IMR-90 (cell line): ENCODE measurements at places on chromosomes 3 and 15. TPM values are rescaled to one million over a fixed set of nuclear protein-coding genes. Genes with fewer than 3 reads are reported as not detected.

CASR gene
- not detected in 2 replicates for total RNA-seq

CNTN3 gene
- total RNA-seq, result 3.3 and 3.6 TPM in 2 replicates

DNA sequence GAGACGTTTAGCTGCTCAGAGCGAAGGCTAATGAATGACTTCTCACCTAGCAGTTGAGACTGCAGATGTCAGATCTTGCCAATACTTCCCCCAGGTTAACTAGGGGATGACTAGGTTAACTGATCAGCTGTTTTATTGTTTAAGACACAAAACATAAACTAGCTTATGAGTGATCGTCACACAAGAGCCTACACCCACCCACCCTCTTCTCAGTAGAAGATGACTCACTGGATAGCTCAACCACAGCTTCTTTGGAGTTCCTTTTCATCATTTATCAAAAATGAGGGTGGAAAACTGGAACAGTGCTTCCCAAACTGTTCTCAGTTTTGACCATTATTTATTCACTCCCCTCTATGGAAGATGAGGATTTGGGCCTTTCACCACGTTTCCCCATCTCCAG lies 25.2 kb downstream of the GASK1A start:
- no peak overlapping the region for H3K4me3 ChIP-seq
- peaks cover 6% of the 10 kb centered on the region; the same call in 1 of the 2 replicates for H3K4me1 ChIP-seq
- peak; percentile 54 for DNase-seq
- H3K36me3 ChIP-seq, result no peaks in the 10 kb centered on the region
- no peak overlapping the region for H3K27ac ChIP-seq

UBA7 gene
- 15.3 and 18.6 TPM in 2 replicates for total RNA-seq

PLA2G4F gene
- total RNA-seq, result not detected in 2 replicates

TSPAN3 gene
- total RNA-seq, result 255 and 295 TPM in 2 replicates

DNA sequence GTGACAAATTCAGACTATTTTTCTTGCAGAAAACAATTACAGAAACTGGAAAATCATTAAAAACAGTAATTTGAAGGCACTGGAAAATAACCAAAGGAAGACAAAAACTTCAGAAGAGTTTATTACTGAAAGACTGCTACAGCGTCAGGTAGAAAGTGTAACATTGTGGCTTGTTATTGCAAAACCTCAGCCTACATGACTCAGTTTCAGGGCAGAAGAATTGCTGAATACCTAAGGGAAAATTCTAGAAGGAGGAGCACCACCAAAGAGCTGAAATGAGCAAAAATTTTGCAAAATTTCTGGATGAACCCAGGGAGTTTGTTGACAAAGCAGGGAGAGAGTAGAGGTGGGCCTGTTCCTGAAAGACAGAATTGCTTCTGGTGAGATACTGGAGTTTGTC lies 219.6 kb downstream of the C3orf38 start:
- H3K27ac ChIP-seq, result no peak overlapping the region
- H3K27me3 ChIP-seq, result no peaks in the 10 kb centered on the region
- no peak for DNase-seq
- H3K4me3 ChIP-seq, result no peak overlapping the region
- H3K4me1 ChIP-seq, result no peaks in the 10 kb centered on the region

ANP32A gene
- 50.0 and 72.8 TPM in 2 replicates for total RNA-seq

DNA sequence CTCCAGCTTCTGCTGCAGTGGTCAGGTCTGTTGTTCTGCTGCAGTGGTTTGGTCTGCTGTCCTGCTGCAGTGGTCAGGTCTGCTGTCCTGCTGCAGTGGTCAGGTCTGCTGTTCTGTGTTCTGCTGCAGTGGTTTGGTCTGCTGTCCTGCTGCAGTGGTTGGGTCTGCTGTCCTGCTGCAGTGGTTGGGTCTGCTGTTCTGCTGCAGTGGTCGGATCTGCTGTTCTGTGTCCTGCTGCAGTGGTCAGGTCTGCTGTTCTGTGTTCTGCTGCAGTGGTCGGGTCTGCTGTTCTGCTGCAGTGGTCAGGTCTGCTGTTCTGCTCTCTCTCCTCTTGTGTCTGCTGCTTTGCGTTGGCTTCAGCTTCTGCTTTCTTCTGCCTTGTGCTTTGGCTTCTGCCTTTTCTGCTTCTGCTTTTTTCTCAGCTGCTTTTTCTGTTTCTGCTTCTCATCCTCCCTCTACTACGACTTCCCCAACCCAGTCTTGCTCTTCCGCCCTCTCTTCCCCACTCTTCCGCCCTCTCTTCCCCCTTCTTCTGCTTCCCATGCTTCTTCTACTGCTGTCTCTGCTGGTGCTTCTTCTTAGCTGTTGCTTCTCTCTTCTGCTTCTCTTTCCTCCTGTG lies 50.7 kb downstream of the FAM43A start:
- H3K4me1 ChIP-seq, result peaks cover 2% of the 10 kb centered on the region; the same call in 1 of the 2 replicates
- no peaks in the 10 kb centered on the region for H3K36me3 ChIP-seq
- H3K27ac ChIP-seq, result no peak overlapping the region

DNA sequence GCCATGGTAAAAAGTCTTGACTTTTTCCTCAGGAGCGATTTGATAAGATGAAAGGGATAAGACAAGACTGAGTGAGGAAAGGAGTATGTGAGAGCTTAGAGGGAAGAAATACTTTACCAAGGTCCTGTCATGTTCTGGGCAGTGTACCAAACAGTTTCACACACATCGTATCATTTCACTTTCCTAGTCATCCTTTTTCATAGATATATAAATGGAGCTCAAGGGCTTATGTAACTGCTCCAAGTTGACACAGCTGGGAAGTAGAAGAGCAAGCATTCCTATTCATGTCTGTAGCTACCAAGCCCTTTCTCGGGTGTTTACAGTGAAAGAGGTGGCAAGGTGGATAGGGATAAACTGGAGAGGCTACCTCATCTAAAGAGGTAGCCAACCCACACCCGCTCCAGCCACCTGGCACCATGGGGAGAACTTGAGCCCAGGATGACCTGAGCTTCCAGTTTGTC lies 57.4 kb downstream of the MRPS25 start:
- H3K36me3 ChIP-seq, result peaks cover 5% of the 10 kb centered on the region
- H3K27me3 ChIP-seq, result no peaks in the 10 kb centered on the region
- H3K27ac ChIP-seq, result no peak overlapping the region
- peak; percentile 97 for DNase-seq

EID1 gene
- total RNA-seq, result 147 and 308 TPM in 2 replicates

GOLGA6L4 gene
- 0.54 and 0.83 TPM in 2 replicates for total RNA-seq

DNA sequence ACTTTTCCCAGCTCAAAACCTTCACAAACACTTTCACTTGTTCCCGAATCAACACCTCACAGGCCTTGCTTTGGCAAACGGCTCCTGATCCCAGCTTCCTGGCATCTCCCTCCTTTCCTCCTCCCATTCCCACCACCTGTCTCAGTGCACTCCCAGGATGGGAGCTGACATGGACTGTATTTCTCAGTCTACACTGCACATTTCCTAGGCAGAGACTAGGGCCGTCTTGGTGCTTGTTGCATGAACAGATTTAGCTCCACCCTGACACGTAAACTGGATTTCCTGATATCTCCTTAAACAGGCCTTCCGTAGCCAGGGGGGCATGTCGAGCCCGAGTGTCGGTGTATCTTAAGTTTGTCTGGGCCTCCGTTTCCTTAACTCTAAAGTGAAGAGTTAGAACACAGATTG lies 790 bp upstream of the WHAMM start:
- no peak overlapping the region for H3K27ac ChIP-seq
- DNase-seq, result no peak
- no peak overlapping the region for H3K4me3 ChIP-seq
- no peaks in the 10 kb centered on the region for H3K27me3 ChIP-seq

DNA sequence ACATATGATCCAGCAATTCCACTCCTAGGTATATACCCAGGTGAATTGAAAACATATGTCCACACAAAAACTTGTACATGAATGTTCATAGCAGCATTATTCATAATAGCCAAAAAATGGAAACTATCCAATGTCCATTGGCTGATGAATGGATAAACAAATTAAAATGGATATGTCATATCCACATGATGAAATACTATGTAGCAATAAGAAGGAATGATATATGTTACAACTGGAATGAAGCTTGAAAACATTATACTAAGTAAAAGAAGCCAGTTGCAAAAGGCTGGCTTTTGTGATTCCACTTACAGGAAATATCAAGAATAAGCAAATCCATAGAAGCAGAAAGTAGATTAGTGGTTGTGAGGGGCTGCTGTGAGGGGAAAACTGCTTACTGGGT lies 33.7 kb downstream of the BNC1 start:
- no peaks in the 10 kb centered on the region for H3K36me3 ChIP-seq
- no peak overlapping the region for H3K27ac ChIP-seq
- DNase-seq, result no peak
- no peak overlapping the region for H3K4me3 ChIP-seq

PATL2 gene
- total RNA-seq, result not detected in 2 replicates

- H3K27ac ChIP-seq, result no peak overlapping the region
- H3K27me3 ChIP-seq, result no peaks in the 10 kb centered on the region
- peaks cover 32% of the 10 kb centered on the region for H3K4me1 ChIP-seq
- DNase-seq, result no peak
- no peaks in the 10 kb centered on the region for H3K36me3 ChIP-seq
These were observed 1.7 kb downstream of the STOML1 start for GRCh38 chr15:73990250-73991005.

DNA sequence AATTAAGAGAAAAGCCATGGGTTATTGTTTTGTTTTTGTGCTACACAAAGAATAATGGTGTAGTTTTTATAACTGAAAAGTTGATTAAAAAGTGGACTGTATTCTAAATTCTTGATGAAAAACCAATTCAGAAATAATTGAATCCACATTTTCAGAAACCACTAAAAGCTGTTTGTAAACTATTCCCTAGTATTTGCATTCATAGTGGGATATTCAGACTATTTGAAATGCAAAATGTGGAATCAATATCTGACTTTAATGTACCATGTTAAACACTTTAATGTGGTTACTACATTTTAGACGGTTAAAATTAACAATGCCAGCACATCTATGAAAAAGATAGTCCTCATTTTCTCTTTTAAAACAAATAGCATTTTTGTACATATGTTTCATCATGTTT lies 104.6 kb downstream of the ZIC4 start:
- H3K4me3 ChIP-seq, result no peak overlapping the region
- no peaks in the 10 kb centered on the region for H3K36me3 ChIP-seq
- H3K27ac ChIP-seq, result no peak overlapping the region
- no peak for DNase-seq

HIGD2B gene
- not detected in 2 replicates for total RNA-seq

- no peaks in the 10 kb centered on the region for H3K27me3 ChIP-seq
- H3K27ac ChIP-seq, result no peak overlapping the region
- H3K4me3 ChIP-seq, result no peak overlapping the region
These were observed 39.9 kb downstream of the MASP1 start for GRCh38 chr3:187251599-187251998.

GRCh38 chr3:141114816-141115460 lies 63.8 kb downstream of the SPSB4 start:
- no peaks in the 10 kb centered on the region for H3K36me3 ChIP-seq
- H3K27ac ChIP-seq, result no peak overlapping the region
- peaks cover 1% of the 10 kb centered on the region; the same call in 1 of the 2 replicates for H3K4me1 ChIP-seq
- H3K4me3 ChIP-seq, result no peak overlapping the region
- H3K27me3 ChIP-seq, result peaks cover 2% of the 10 kb centered on the region
- no peak for DNase-seq

DNA sequence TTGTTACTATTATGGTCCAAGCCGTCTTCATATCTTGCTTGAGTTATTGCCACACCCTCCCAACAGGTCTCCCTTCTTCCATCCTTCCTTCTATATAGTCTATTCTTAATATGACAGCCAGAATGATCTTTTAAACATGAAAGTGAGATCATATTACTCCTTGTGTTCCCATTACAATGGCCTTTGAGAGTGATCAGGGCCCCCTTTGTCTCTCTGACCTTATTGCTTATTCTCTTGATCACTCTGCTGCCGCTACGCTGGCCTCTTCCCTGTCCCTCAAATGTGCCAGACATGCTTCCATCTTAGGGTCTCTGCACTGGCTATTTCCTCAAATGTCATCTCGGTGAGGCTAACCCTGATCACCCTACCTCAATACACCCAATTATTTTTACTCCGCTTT lies 38.1 kb downstream of the UBE2E2 start:
- H3K27ac ChIP-seq, result no peak overlapping the region
- H3K4me3 ChIP-seq, result no peak overlapping the region
- no peaks in the 10 kb centered on the region for H3K27me3 ChIP-seq

DNA sequence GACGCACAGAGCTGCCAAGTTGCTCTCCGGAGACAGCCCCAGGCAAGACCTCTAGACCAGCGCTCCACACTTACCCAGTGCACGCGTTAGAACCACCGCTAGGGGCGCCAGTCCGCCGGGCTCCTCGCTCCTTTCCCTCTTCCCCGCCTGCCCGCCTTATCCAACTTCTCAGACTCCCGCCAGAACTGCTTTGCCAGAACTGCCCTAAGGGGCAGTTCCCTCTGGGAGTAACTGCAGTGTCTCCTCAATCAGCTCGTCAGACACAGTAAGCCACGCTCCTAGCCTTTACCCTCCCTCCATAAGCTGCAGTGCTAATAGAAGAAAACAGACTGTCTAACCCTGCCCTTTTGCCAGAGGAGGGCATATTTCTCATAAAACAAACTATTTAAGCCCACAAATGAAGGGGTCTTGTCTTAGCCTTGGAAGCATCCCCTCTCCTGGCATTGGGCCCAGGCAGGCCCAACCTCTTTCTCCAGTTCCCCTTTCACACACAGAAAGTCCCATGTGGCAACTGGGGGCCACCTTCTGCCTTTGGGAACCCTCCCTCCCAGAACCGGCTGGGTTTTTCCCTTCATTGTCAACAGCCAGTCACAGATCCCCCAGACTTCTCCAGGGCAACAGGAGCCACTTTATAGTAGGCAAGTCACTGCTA lies 3.7 kb downstream of the BMF start:
- H3K27ac ChIP-seq, result no peak overlapping the region
- no peaks in the 10 kb centered on the region for H3K27me3 ChIP-seq
- H3K4me1 ChIP-seq, result peaks cover 53% of the 10 kb centered on the region
- H3K4me3 ChIP-seq, result no peak overlapping the region
- peak; percentile 79 for DNase-seq

- peak; percentile 88 for DNase-seq
- no peak overlapping the region for H3K27ac ChIP-seq
- H3K4me3 ChIP-seq, result no peak overlapping the region
- H3K27me3 ChIP-seq, result no peaks in the 10 kb centered on the region
- H3K36me3 ChIP-seq, result peaks cover 1% of the 10 kb centered on the region; the same call in 1 of the 2 replicates
These were observed 60.1 kb downstream of the MBNL1 start for GRCh38 chr3:152328841-152329240.

DNA sequence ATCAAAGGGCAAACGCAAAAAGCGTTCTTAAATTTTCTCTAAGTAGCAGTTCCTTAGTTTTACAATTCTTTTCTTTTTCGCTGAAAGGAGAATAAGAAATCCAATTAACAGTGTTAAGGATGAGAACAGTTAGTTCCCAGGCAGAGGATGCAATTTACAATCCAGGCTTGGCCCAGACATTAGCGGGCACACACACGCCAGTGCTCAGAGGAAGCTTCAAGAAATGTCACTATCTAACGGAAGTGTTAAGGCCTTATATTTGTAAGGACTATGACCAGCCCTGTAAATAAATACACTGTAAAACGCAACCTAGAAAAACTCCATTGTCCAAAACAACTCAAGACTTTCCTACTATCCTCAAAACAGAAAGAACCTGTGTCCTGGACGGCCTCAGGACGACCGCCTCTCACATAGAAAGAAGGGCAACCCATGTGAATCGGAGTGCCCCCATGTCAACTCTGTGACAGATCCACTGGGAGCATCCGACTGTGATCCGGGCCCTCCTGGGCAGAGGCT lies 1.3 kb downstream of the ACAP2 start:
- no peaks in the 10 kb centered on the region for H3K27me3 ChIP-seq
- DNase-seq, result peak; percentile 11
- H3K4me3 ChIP-seq, result peak overlapping the region; percentile 96
- H3K36me3 ChIP-seq, result no peaks in the 10 kb centered on the region
- H3K27ac ChIP-seq, result peak overlapping the region; percentile 96

- no peak overlapping the region for H3K27ac ChIP-seq
- no peak overlapping the region for H3K4me3 ChIP-seq
- H3K27me3 ChIP-seq, result no peaks in the 10 kb centered on the region
- DNase-seq, result peak; percentile 42
- no peaks in the 10 kb centered on the region for H3K36me3 ChIP-seq
These were observed 113.7 kb upstream of the SMAD3 start for GRCh38 chr15:66951531-66952320.

RPS17 gene
- 2,617 and 3,477 TPM in 2 replicates for total RNA-seq
